ENCODE measurements at places on chromosomes 3 and 15. TPM values are rescaled to one million over a fixed set of nuclear protein-coding genes. Genes with fewer than 3 reads are reported as not detected.

DNA sequence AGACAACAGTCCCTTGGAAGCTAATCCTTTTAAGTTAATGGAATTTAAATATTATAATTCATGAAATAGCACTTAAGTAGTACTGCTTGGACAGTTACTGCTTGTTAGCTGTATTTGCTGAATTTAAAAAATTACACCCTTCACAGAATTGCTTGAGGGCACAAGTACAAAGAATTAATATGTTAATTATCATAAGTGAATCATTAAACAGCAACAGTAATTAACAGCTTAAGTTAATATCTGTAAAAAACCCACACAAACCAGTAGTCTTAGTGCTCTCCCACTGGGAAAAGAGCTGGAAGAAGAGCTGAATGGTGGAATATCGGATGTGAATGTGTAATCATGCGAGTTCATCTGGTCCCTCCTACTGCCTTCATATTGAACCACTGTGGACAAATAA, 232.0 kb downstream of the CD47 start:
- peaks cover 2% of the 10 kb centered on the region for H3K27me3 ChIP-seq
- H3K36me3 ChIP-seq: no peaks in the 10 kb centered on the region
- no peak overlapping the region for H3K4me3 ChIP-seq
- H3K27ac ChIP-seq: no peak overlapping the region

- peaks cover 3% of the 10 kb centered on the region for H3K27me3 ChIP-seq
- no peak overlapping the region for H3K27ac ChIP-seq
- H3K36me3 ChIP-seq: no peaks in the 10 kb centered on the region
- peaks cover 2% of the 10 kb centered on the region for H3K4me1 ChIP-seq
- no peak for DNase-seq
Measured at GRCh38 chr15:98174286-98174685, 213.8 kb downstream of the ARRDC4 start.

DNA sequence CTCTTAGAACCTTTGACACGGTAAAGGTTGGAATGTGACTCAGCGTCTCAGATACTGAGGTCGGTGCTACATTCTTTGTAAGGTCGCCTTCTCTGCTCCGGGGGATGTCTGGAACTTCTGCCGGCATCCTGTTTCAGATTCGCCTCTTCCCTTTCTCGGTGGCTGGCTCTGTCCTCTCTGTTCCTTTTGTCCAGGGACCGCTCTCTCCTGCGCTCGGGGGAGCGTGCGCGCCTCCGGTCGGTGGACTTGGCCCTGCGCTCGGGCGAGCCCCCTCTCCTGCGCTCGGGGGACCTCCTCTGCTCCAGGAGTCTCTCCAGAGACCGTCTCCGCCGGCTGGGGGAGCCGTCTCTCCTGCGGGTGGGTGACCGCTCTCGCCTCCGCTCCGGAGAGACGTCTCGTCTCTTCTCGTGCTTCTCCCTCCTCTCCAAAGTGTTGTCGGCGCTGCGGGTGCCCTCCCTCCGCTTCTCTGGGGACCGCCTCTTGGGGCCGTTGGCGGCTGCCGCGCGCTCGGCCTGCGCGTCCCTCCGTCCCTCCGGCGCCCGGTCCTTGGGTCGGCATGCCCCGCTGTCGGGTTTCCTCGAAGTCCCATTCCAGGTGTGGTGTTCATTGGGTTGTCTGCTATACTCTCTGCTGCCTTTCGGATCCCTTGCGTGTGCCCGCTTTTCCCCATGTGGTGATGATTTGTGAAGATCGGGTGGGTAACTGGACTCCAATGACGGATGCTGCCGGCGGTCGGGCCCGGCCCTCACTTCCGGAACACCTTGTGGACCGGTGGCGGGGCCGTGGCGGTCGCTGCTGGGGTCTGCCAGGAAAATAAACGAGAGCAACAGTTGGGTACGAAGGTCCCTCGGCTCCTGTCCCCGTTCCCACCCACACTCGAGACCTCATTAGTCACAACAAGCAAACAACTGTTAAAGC, 668.8 kb upstream of the ADAMTS9 start:
- DNase-seq: no peak
- no peak overlapping the region for H3K4me3 ChIP-seq
- no peak overlapping the region for H3K27ac ChIP-seq
- peaks cover 14% of the 10 kb centered on the region for H3K27me3 ChIP-seq
- H3K4me1 ChIP-seq: no peaks in the 10 kb centered on the region
- peaks cover 2% of the 10 kb centered on the region for H3K36me3 ChIP-seq

DNA sequence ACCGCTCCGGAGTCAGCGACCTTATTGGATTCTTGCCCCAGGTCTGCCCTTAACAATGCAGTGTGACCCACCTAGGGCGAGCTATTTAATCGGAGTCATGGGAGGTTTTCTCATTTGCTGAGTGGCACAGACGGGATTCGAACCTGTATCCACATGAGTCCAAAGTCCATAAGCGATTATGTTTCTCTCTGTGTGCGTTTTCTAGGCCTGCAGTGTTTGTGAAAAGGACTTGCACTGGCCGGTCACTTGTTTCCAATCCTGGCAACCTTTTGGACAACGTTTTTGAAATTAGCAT, 691 bp upstream of the HDGFL3 start:
- H3K27me3 ChIP-seq: peaks cover 17% of the 10 kb centered on the region
- H3K27ac ChIP-seq: no peak overlapping the region
- DNase-seq: no peak
- H3K4me3 ChIP-seq: no peak overlapping the region

DNA sequence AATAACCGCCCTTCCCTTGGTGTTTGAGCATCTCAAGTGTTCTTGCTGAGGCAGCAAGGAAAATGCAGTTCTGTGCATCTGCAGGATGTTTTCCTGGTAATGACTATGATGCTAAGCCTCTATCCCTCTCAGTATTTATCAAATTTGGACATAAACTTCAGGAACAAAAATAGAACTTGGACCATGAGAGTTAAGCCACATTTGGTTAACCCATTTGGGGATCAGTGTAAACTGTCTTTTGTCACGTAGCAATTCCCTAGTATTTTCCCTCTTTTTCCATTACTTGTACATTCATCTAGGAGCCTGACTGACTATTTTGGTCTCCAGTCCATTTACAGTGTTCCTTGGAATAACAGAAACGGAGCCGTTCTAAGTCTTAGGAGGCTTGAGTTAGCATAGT, 250.8 kb downstream of the RBMS3 start:
- no peak for DNase-seq
- H3K4me3 ChIP-seq: no peak overlapping the region
- H3K27ac ChIP-seq: no peak overlapping the region
- no peaks in the 10 kb centered on the region for H3K4me1 ChIP-seq
- no peaks in the 10 kb centered on the region for H3K36me3 ChIP-seq
- H3K27me3 ChIP-seq: no peaks in the 10 kb centered on the region

DNA sequence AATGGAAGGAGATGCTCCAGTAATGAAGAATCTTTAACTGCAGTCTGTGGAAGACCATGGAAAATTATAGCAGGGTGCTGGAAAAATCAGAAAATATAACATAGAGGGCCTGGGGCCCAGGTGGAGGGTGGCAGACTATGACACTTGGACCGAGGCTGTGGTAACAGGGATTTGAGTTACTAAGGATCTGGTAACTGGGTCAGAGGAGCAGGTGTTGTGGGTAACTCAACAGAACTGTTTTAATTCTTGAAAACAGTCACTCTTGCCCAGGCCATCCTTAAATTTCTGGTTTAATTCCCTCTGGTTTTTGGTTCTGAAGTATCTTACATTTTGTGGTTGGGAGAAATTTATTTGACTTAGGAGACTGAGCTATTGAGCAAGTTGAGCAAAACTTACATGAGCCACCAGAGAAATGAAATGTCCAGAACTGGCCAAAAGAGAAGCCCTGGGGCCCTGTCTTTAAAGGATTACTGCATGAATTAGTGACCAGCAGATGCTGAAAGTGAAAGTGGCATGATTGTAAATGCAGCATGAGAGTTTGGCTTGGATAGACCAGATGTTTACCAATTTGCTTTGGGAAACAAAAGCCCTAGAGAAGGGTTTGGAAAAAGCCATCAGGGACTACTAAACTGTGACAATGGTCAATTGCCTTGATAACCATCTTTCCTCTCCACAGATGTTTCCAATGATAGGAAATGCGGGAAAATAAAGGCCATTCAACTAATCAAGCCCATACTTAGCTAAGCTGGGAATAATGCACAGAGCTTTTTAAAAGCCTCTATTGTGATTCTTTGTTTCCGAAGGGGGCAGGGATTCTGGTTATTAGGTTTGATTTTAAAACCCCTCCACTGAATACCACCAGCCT, 374.9 kb upstream of the TGFBR2 start:
- no peaks in the 10 kb centered on the region for H3K36me3 ChIP-seq
- peaks cover 11% of the 10 kb centered on the region for H3K4me1 ChIP-seq
- no peak overlapping the region for H3K4me3 ChIP-seq
- DNase-seq: no peak
- no peak overlapping the region for H3K27ac ChIP-seq

DNA sequence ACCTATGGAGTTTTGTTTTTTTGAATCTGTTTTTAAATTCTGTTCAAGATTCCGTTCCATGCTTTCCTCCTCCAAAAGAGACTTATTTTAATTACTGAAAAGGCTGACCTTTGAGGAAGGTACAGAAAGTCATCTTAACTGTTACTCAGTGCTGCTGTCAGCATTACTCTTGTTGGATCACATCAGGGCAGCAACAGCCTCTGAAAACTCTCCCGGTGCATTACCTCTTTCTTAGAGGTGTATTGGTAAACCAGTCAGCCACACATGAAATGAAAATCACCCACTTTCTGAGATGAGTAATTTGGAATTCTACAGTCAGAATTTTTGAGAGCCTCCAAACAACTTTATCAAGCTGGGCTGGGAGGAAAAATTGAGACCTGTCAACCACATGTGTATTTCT, 88.5 kb upstream of the LIMD1 start:
- H3K27ac ChIP-seq: no peak overlapping the region
- H3K4me1 ChIP-seq: peaks cover 10% of the 10 kb centered on the region
- H3K36me3 ChIP-seq: peaks cover 11% of the 10 kb centered on the region
- DNase-seq: peak; percentile 22
- no peak overlapping the region for H3K4me3 ChIP-seq
- no peaks in the 10 kb centered on the region for H3K27me3 ChIP-seq

DNA sequence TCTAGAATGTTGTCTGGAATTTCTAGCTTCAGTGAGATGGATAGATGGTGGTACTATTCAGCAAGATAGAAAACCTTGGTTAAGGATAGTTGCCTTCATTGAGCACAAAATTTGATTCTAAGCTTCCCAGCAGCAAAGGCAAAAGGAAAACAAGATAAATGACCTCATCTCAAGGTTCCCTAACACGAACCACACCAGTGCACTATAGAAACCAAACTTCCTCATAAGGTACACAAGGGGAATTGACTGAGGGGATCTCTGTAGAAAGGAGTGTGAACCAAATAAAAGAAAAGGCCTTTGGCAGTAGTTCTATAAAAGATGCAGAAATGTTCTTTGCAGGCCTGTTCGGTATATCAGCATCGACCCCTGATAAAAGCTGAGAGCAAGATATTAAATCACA, 288.9 kb downstream of the SHQ1 start:
- H3K27me3 ChIP-seq: peaks cover 1% of the 10 kb centered on the region
- no peak overlapping the region for H3K4me3 ChIP-seq
- H3K27ac ChIP-seq: no peak overlapping the region
- peaks cover 3% of the 10 kb centered on the region for H3K4me1 ChIP-seq
- H3K36me3 ChIP-seq: no peaks in the 10 kb centered on the region

DNA sequence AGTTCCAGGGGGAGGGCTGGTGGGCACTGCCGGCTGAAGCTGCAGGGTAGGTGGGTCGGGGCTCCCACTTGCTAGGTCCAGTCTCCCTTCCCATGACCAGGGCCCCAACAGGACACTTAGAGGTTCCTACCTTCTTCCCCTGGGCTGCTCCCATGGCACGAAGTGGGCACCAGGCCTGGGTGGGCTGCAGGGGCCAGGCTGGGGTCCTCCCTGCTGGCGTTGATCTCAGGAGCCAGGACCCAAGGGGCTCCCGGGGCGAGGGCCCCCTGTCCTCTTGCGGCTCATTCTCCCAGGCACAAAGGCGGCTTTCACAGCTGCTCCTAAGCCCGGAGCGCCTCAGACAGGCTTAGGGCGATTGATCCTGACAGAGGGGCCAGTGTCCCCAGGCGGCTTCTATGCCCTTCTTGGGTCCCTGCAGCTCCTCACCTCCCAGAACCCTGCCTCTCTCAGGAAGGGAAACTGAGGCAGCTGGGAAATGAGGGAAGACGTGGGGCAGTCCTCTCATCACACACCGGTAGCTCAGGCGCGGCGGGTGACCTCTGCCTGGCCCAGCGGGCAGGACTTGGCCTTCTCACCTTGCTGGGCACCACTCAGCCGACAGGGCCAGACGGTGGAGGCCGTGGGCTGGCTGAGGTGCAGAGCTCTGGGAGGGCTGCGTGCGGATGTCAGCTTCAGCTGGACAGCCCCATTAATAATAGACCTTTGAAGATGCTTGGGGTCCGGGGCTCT, 39.6 kb downstream of the FAM3D start:
- H3K4me3 ChIP-seq: no peak overlapping the region
- H3K27ac ChIP-seq: no peak overlapping the region
- H3K4me1 ChIP-seq: no peaks in the 10 kb centered on the region
- H3K36me3 ChIP-seq: no peaks in the 10 kb centered on the region
- H3K27me3 ChIP-seq: peaks cover 6% of the 10 kb centered on the region
- DNase-seq: no peak

- no peaks in the 10 kb centered on the region for H3K4me1 ChIP-seq
- DNase-seq: no peak
- no peak overlapping the region for H3K4me3 ChIP-seq
- H3K36me3 ChIP-seq: no peaks in the 10 kb centered on the region
Measured at GRCh38 chr3:23492057-23492456, 288.9 kb downstream of the UBE2E2 start.

- no peak for DNase-seq
- no peaks in the 10 kb centered on the region for H3K36me3 ChIP-seq
- no peak overlapping the region for H3K4me3 ChIP-seq
- H3K27me3 ChIP-seq: no peaks in the 10 kb centered on the region
- no peaks in the 10 kb centered on the region for H3K4me1 ChIP-seq
Measured at GRCh38 chr3:159487304-159487703, 501.3 kb upstream of the IL12A start.

DNA sequence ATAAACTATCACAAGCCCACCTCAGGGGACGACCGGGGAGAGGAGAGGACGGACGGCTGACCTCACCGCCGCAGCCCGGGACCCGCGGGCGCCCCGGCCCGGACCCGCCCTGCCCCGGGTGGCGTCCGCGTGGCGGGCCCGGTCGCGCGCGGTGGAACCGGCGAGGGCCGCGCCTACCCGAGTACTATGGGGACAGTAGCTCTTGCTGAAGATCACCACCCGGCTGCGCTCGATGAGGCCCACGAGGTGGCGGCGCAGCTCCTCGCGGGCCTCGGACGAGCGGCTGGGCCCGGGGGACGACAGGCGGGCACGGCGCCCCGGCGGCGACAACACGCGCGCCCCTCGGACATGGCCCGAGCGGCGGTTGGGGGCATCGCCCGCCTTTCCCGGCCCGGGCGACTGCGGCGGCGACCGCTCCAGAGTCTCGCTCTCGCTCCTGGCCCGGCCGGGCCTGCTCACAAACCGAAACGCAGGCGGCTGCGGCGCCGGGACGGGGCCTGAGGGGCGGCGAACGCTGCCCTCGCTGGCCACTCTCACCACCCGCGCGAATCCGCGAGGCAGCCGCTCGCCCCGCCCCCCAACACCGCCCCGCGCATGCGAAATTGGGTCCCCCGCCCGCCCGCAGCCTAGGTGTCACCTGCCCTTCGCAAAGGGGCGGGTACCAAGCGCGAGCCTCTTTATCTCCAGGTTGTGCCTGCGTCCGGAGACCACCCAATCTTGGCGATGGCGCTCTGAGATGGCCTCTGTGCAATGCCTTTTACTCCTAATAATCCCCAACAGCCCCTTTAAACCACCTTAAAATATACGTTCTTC, at the start of gene TXNRD3:
TXNRD3 (minus strand) TSS at position 554 of the 813 bp plus-strand sequence.
- H3K4me3 ChIP-seq: peak within 1 kb of the TSS; percentile 70
- H3K27ac ChIP-seq: no peak within 1 kb of the TSS
- DNase-seq: peak; percentile 80
- H3K36me3 ChIP-seq: no peaks in the 10 kb centered on the region
- peaks cover 22% of the 10 kb centered on the region for H3K27me3 ChIP-seq
- H3K4me1 ChIP-seq: peaks cover 6% of the 10 kb centered on the region

Gene USP8
- 43.4 TPM for total RNA-seq

Gene HCN4
- not detected for total RNA-seq

Gene CISH
- total RNA-seq: 319 TPM

Gene BCL2A1
- total RNA-seq: 110 TPM

Gene ZNF710
- total RNA-seq: 27.0 TPM

Gene BFSP2
- total RNA-seq: not detected
